ENCODE measurements at places on chromosomes 3 and 15.

DNA sequence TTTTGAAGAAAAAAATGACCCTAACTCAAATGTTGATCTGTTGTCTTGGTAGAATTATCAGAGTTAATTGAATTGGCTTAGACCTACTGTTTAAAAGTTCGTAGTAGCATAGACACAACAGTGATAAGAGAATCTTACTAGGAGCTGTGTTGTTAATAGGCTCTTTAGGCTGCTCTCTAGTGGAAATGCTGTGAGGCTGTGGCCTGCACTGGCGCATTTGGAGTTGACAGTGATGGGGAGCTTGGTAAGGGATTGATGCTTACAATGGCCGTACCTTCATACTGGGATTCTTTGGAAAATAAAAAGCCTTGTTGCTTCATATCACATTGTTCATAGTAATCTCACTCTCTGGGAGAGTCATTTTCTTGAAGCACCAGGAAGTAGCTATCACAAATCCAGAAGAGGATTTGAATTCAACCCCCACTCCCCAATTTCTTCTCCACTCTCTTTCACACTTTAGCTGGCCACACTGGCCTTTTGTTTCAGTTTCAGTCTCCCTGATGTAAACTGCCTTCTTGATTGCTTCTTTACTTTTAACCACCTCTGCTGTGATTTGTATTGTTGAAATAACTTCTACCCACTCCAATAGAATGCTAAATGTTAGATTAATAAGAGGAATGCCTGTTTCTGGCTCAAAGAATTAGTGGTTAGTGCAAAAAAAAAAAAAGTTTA lies 56.6 kb downstream of the CEP63 start:
- DNase-seq = no peak

DNA sequence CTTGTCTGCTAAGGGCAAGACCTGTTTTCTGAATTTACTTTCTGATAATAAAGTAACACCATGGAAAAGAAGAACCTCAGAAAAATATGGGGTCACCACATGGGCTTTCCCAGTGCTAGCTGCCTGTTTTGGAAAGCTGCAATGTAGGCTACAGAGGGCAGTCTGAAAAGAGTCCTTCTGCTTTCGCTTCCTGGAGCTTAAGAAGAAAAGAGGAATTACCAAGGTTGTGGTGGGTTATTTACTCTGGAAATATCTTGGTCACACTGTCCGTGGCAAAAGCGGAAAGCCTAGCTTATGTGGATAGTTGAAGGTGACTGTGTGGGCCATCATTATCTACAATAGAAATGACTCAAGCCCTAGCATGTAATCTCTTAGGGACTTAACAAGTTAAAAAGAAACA lies 31.7 kb upstream of the IP6K2 start:
- no peak for DNase-seq

GRCh38 chr3:179181993-179182551 lies 33.9 kb downstream of the PIK3CA start:
- no peak for DNase-seq

- no peak for DNase-seq
Observed at GRCh38 chr3:137062250-137062649, 104.5 kb downstream of the IL20RB start.

GRCh38 chr15:50484781-50485180 lies 60.6 kb downstream of the USP8 start:
- DNase-seq = no peak

GRCh38 chr3:61288446-61288845 lies 37.2 kb upstream of the FHIT start:
- no peak for DNase-seq

DNA sequence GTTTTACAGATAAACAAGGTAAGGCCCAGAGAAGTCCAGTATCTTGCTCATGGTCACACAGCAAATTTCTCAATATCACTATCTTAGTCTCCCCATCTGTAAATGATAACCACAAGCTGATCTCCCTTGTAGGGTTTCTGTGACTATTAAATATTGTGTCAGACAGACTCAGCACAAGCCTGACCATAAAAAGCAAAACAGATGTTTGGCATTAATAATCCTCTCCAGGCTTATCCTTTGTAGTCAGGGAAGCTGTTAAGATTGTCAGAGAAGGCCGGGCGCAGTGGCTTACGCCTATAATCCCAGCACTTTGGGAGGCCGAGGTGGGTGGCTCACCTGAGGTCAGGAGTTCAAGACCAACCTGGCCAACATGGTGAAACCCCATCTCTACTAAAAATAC lies 173.2 kb upstream of the PRICKLE2 start:
- no peak for DNase-seq

DNA sequence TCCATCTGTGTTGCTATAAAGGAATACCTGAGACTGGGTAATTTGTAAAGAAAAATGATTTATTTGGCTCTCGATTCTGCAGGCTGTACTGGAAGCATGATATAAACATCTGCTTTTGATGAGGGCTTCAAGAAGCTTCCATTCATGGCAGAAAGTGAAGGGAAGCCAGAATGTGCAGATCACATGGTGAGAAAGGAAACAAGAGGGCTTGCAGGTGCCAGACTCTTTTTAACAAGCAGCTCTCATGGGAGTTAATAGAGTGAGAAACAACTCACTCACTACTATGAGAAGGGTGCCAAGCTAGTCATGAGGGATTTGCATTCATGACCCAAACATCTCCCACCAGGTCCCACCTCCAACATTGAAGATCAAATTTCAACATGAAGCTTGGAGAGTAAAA lies 247.2 kb downstream of the ZIC4 start:
- DNase-seq = no peak

DNA sequence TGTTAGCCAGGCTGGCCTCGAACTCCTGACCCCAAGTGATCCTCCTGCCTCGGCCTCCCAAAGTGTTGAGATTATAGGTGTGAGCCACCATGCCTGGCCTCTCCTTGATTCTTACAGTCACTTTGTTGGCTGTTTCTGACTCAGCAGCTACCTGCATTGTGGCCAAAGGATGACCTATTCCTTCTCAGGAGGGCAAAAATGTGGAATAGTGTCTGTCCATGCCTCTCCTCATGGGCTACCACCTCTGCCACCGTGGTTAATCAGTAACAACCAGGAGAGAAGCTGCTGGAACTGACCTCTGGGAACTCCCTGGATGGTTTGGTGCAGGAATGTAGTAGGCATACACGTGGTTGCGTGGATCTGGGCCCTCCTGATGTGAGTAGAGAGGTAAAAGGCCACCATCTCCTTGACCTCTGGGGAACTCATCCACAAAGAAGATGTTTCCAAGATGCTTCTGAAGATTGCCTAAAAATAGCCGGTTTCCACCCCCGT lies 63.3 kb downstream of the FLNB start:
- peak; percentile 55 for DNase-seq

DNA sequence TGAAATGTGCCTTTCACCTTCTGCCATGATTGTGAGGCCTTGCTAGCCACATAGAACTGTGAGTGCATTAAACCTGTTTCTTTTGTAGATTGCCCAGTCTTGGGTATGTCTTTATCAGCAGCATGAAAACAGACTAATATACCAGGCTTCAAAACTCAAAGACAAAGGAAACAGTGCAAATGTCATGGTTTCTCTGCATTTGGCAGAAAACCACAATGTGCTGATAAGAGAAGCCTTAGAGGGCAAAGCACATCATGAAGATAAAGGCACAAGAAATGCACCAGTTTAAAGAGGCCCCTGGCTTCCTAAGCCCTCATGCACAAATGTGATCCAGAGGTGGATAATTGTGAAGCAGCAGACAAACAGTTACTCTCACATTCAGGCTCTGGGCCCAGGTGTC lies 259.2 kb downstream of the CPNE4 start:
- no peak for DNase-seq

DNA sequence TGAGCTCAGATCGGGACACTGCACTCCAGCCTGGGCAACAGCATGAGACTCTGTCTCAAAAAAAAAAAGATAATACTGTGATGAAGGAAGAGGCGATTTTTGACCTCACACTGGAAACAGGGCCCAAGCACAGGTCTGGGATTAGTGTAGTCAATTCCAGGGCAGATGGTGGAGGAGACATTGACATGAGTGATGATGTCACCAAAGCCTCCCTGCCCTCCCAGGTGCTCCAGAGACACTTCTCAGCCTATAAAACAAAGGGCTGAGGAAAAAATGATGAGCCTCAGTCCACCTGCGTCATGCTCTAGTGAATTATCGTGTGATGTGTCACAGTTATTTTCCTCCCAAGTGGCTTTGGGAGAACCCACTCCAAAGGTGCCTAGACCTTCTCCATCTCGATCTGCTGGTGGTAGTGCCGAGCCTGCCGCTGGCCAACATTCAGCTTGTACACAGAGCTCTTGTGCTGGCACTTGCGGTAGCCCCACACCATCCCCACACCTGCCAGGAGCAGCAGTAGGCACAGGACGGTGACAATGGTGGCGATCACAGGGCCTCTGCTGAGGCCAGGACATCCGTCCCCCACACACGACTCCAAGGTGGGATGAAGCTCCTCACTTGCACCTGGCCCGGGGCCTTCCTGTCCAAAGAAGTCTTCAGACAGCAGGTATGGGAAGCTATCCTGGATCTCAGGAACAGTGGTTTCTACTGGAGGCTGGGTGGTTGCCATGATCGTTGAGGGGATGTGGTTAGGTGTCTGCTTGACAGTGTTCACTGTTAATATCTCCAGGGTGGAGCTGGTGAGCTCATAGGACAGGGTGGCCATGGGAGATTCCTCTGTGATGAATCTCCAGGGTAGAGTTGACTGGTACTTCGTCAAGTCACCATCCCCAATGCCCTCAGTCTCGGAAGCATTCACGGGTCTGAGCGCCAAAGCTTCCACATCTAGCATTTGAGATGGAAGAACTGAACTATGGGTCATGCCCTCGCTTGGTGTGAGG lies 38.8 kb downstream of the CRTAP start:
- no peak for DNase-seq

- no peak for DNase-seq
Observed at GRCh38 chr3:126848991-126849390, 133.9 kb upstream of the PLXNA1 start.

DNA sequence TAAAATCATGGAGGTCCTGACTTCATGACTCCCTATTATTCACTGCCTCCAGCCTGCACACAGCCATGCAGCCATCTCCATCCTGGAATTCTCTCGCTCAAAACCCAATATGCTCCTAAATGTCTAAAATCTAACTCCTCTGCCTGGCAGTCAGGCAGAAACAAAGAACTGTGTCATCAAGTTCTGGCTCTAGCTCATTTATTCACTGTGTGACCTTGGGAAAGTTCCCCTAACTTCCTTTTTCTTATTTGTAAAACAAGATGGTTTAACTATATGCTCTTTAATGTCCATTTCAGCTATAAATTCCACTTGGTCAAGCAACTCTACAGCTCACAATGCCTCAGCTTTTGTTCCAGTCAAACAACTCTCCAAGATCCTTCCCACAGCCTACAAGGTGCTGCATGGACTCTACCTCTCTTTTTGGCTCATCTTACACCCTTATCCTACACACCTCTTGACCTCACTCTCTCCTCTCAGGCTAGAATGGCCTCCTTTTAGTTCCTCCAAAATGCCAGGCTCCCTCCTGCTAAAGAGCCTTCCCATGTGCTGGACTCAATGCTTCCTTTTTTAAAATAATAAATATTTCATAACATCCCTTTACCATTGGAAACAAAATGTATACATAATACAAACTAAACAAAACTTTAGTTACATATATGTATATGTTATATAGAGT lies 16.4 kb downstream of the PIK3CB start:
- DNase-seq = no peak

- no peak for DNase-seq
Observed at GRCh38 chr3:32620611-32621310, 50.1 kb upstream of the DYNC1LI1 start.

GRCh38 chr15:95598251-95598855 lies 732.1 kb upstream of the NR2F2 start:
- no peak for DNase-seq

GRCh38 chr3:111506435-111506834 lies 35.6 kb upstream of the CD96 start:
- DNase-seq = no peak

- peak; percentile 76 for DNase-seq
Observed at GRCh38 chr3:179015551-179016020, 56.0 kb downstream of the ZMAT3 start.

DNA sequence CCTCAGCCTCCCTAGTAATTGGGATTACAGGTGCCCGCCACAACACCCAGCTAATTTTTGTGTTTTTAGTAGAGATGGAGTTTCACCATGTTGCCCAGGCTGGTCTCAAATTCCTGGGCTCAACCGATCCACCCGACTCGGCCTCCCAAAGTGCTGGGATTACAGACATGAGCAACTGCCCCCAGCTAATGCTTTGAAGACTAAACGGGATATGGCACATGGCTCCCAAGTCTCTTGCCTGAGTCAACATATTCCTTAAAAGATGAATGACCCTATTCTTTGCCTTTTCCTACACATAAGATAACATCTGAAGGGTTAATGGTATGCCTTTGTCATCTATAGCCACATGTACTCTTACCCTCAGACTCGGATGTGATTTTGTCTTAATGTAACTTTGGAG lies 38.4 kb upstream of the NEDD4 start:
- DNase-seq = no peak

- DNase-seq = no peak
Observed at GRCh38 chr3:195042743-195043606, 228.0 kb downstream of the XXYLT1 start.

DNA sequence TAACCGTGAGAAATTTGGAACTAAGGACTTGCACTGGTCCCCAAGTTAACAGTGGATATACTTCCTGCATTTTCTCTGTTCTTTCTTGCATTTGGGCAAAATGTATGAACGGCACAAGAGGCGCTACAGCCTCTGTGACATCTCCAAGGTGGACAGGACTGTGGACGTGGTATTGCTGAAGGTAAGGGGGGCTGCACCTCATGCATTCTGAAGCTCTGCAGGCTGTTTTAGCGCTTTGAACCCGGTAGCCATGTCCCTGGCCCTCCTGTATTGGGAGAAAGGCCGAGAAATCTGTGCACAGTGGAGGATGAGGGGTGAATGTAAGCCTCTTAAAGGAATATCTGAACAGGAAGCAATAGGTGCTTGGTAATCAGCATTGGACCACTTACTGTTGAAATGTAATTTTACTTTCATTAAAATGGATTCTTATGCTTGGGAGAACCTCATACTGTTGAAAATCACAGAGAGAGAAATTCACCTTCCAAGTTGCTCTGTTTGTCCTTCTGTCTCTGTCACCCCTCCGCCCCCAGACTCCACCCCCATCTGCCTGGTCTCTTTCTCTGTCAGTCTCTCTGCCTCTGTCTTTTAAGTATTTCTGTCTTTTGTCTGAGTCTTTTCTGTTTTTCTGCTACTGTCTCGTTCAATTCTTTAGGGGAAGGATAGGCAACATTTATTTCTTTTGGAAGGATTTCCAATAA lies 174.6 kb downstream of the KLHL25 start:
- no peak for DNase-seq

GRCh38 chr15:41939986-41940385 lies 32.4 kb downstream of the EHD4 start:
- DNase-seq = no peak

- no peak for DNase-seq
Observed at GRCh38 chr3:181487236-181487978, 224.3 kb upstream of the SOX2 start.
